ENCODE measurements at places on chromosomes 1 and 21.

DNA sequence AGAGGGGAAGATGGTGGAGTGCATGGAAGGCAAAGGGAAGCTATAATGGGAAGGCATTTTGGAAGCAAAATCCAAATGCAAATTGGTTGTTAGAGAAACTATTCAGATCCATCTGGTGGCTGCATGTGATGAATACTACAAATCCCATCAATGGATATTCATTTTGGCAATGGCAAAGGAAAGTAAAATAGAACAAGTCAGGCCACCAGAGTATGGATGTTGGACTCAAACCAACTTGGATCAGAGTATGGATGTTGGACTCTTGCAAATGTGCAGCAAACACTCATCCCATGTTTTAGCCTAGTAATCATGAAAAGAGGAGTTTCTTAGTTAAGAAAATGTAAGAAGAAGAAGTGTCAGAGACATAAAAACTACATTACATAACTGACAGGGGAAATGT is 289.6 kb upstream of the DAB1 start:
- no peak for DNase-seq

DNA sequence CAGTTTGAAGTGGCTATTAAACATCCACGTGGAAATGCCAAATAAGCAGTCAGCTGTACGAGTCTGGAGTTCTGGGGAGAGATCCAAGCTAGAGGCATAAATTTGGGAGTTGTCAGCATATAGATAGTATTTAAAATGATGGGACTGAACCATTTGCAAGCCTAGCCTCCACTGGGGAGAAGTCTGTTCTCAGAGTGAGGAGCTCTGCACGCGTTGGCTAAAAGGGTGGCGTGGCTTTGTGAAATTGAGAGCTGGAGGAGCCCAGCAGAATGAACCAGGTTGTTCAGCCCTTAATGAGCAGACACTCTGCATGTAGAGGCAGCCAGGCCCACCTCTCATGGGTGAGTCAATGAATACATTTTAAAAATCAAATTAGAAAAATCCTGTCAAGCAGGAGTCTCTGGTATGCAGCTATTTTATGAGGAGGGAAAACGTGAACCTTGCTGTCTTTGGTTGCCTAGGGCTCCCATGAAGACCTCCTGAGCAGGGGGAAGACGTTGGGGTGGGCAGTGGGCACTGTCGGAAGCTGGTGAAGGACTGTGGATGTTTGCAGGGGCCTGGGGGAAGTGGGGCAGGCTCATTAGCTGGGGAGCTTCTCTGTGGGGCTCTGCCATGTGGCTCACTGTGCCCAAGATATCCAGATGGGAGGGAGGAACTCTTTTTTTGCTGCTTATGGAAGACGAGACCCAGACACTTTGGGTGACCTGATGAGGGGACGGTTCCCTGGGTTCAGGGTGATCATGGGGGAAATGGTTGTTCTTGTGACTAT is 18.8 kb downstream of the TMCC2 start:
- DNase-seq = no peak

DNA sequence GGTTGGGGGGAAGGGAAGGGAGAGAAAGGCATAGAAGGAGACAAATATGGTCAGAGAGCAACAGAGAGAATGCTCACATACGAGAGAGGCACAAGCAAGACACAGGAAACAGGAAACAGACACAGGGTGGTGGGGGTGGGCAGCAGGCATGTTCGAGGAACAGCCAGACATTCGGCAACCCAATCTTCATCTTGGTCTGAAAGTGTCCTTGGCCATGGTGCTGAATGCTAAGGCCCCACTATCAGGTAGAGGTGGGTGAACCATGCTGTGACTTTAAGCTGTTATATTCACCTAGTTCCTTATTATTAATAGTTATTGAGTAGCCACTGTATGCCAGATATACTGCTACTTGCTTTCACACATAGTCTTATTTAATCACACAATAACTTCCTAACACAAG is 109.2 kb downstream of the DDX20 start:
- no peak for DNase-seq

DNA sequence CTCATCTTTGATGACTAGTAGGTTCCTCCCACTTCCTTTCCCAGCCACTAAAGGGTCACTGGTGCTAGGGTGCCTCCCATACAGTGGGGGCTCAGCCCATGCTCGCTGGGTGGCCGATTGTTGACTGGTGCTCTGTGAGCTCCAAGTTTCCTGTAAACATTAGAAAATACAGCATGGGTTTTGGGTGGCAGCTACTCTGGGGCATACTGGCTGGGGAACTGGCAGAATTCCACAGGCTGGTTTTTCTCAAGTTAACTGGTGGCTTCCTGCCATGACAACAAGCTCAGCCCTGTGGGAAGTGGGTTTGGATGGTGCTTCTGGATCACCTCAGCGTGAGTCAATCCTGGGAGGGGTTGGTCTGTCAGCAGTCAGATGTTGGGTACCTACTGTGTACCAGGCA is 28.7 kb upstream of the CRNN start:
- no peak for DNase-seq

GRCh38 chr21:23936224-23936623 is 1671.1 kb downstream of the MRPL39 start:
- no peak for DNase-seq

All from coronary artery (tissue), 2 donors.